ENCODE measurements at places on chromosomes 12 and 14. TPM values are rescaled to one million over a fixed set of nuclear protein-coding genes. Genes with fewer than 3 reads are reported as not detected.

The SLC10A1 gene
- not detected for total RNA-seq

The HOXC6 gene
- 3.7 TPM for total RNA-seq

The TPPP2 gene
- total RNA-seq: not detected

The SARNP gene
- total RNA-seq: 65.5 TPM

The SSPN gene
- total RNA-seq: 2.7 TPM

The WSCD2 gene
- not detected for total RNA-seq

The PRKD1 gene
- 19.8 TPM for total RNA-seq

The SPRYD3 gene
- 26.8 TPM for total RNA-seq

The OR2AP1 gene
- not detected for total RNA-seq

The SMCO2 gene
- not detected for total RNA-seq

The CHMP4A gene
- total RNA-seq: 10.0 TPM

The TAS2R13 gene
- total RNA-seq: 2.2 TPM

The GLI1 gene
- total RNA-seq: 0.78 TPM

The TRPV4 gene
- 0.59 TPM for total RNA-seq

The KRT71 gene
- total RNA-seq: not detected

The PCED1B gene
- total RNA-seq: 0.39 TPM

The SOX5 gene
- total RNA-seq: 6.8 TPM

The TROAP gene
- 18.8 TPM for total RNA-seq

The SLC17A8 gene
- total RNA-seq: under 0.01 TPM

The C3AR1 gene
- under 0.01 TPM for total RNA-seq

The PLCZ1 gene
- total RNA-seq: not detected

The BIN2 gene
- total RNA-seq: not detected

The BHLHE41 gene
- 1.1 TPM for total RNA-seq

The PIANP gene
- total RNA-seq: not detected

The YAF2 gene
- total RNA-seq: 13.9 TPM

The SLC7A7 gene
- 1.2 TPM for total RNA-seq

The CIDEB gene
- 2.2 TPM for total RNA-seq

The HIGD1C gene
- not detected for total RNA-seq

The SYNDIG1L gene
- not detected for total RNA-seq

The ESR2 gene
- not detected for total RNA-seq

The VWF gene
- 1.2 TPM for total RNA-seq

The SSTR1 gene
- under 0.01 TPM for total RNA-seq

The DDHD1 gene
- 25.7 TPM for total RNA-seq

The OTUB2 gene
- 0.73 TPM for total RNA-seq

The EEF1AKMT3 gene
- total RNA-seq: 9.4 TPM

The SIVA1 gene
- 94.4 TPM for total RNA-seq

The DHH gene
- not detected for total RNA-seq

The ACSM4 gene
- not detected for total RNA-seq

The LRTM2 gene
- total RNA-seq: not detected

The TPH2 gene
- not detected for total RNA-seq

The RNASE3 gene
- not detected for total RNA-seq

The KCNMB4 gene
- 0.37 TPM for total RNA-seq

The SERPINA3 gene
- total RNA-seq: 0.20 TPM

The IFT81 gene
- 14.3 TPM for total RNA-seq

The ACRBP gene
- 0.78 TPM for total RNA-seq

The HOXC11 gene
- total RNA-seq: 0.37 TPM

The KRT6A gene
- total RNA-seq: 0.78 TPM

The YEATS4 gene
- 17.6 TPM for total RNA-seq

The HSPB8 gene
- 4.3 TPM for total RNA-seq

The BTG1 gene
- total RNA-seq: 14.0 TPM

The RAPGEF3 gene
- 7.4 TPM for total RNA-seq

The IRF9 gene
- 59.5 TPM for total RNA-seq

The TAS2R31 gene
- 4.8 TPM for total RNA-seq
